Erythroblast (primary cell): ENCODE measurements at places on chromosomes 2 and 18.

DNA sequence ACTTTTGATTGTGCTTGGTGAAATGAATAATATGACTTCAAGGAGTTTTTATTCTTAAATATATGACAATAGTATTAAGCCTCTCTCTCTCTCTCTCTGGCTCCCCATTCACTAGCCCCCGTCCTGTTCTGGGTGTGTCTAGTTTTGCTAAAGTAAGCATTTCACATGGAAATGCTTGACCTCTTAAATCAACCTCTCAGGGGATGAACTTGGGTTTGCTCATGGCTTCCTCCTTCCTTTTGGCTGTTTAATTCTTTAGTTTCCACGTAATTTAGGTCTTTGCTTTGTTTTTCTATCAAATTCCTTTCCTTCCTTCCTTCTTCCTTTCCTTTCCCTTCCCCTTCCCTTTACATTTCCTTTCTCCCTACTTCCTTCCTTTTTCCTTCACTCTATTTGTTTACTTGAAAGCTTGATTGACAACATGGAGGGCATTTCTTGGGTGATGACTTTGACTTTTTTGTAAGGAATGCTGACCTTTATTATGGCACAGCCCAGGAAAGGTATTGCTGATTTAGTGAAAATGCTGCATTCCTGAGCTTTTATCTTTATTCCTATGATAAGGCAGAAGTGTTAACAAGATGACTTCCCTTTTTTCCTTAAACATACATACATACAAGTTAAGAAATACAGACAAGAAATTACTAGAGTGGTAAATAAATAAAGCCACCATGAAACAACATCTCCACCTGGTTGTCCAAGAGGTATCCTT, 3.6 kb downstream of the DPP4 start:
- no peak for DNase-seq

GRCh38 chr2:223760838-223761502, 76.4 kb downstream of the AP1S3 start:
- no peak for DNase-seq

- no peak for DNase-seq
Measured at GRCh38 chr18:23238152-23238531, 102.9 kb downstream of the CABLES1 start.

DNA sequence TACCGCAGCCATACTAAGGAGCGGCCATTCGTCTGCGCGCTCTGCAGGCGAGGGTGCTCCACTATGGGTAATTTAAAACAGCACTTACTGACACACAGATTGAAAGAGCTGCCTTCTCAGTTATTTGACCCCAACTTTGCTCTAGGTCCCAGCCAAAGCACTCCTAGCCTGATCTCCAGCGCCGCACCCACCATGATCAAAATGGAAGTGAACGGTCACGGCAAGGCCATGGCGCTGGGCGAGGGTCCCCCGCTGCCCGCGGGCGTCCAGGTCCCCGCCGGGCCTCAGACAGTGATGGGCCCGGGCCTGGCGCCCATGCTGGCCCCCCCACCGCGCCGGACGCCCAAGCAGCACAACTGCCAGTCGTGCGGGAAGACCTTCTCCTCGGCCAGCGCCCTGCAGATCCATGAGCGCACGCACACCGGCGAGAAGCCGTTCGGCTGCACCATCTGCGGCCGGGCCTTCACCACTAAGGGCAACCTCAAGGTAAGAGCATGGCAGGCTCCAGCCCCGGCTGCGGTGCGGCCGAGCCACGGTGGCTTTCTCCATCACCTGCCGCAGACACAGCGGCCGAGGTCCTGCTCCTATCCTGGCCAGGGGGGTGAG, 15.5 kb downstream of the SALL3 start:
- DNase-seq, result no peak

GRCh38 chr2:65491381-65491905, 59.0 kb upstream of the SPRED2 start:
- no peak for DNase-seq

DNA sequence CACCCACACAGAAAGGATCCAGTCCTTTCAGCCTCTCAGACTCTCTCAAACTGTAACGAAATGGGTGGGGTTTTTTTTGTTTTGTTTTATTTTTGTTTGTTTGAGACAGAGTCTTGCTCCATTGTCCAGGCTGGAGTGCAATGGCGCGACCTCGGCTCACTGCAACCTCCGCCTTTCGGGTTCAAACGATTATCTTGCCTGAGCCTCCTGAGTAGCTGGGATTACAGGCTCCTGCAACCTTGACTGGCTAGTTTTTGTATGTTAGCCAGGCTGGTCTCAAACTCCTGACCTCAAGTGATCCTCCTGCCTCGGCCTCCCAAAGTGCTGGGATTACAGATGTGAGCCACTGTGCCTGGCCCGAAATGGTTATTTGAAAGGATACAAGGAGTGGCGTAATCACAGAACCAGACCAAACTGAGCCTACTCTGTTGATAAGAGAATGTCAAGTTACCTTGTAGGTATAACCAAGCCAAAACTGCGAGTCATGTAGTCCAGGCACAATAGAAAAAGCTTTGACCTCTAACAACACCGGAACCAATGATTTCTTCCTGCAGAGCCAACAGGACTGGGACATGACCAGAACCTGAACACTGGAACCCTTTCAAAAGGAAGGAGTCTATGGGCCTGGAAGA, 72.5 kb downstream of the NCAPH start:
- no peak for DNase-seq

DNA sequence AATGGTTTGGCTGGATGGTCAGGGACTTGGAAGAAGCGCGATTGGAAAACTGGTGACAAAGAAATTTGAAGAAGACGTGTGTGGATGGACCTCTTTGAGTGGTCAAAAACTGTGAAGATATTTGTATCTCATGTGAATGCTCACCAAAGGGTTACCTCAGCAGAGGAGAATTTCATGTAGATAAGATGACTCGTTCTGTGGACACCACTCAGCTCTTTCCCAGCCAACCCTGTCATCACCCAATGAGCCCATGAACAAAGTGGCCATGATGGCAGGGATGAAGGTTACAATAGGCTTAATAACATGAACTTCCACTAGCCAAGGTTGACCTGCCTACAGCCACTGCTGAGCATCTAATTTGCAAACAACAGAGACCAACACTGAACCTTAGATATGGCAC, 248.3 kb downstream of the KCNE4 start:
- DNase-seq, result no peak

DNA sequence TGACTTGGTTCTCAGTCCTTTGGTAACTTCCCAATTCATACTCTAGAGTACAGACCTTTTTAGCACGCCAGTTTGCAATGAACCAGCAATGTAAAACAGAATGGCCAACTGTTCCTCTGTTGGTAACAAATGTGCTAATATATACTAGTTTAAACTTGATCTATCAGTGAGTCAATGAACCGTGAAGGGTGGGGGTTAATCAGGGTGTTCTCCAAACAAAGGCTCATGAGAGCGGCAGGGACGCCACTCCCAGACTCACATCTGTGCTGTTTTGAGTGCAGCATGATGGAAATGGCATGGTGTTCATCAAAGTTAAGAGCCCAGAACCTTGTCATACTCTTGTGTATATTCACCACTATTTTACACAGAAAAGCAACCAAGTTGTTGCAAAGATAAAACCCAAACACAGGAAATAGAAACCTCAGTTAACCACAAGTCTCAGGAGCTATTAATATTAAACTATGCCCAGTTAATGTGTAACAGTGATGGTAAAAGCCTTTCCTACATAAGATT, 70.3 kb downstream of the CERKL start:
- no peak for DNase-seq

GRCh38 chr18:59570101-59570775, 127.0 kb downstream of the CCBE1 start:
- DNase-seq, result no peak

DNA sequence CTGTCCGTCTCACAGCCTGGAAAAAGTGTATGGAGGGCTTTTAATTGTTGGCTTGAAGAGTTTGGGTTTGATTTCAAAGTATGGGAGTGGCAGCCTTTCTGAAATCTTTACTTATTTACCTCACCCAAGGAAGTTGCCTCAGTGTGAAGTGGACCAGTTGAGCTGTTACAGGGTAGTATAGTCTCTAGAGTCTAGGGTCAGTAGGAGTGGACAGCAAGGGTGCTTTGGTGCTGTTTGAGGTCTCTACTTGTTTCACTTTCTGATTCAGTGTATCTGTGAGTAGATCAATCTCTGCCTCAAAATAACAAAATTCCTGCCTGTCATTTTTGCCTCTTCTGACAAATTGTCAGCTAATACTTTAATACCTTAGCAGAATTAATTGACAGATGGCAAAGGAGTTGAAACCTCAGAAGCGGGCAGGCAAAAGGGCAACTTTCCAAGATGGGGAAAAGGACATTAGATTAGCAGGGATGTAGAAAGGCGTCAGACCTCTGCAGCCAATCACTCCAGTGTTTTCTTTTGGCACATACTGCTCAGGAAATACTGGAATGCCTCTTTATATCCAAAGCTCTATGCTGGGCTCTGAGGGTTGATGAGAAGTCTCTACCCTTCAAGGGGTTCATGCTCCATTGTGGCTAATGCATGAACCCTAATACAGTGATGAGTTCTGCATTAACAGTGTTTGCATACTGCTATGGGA, 5.9 kb downstream of the RIOK3 start:
- no peak for DNase-seq

DNA sequence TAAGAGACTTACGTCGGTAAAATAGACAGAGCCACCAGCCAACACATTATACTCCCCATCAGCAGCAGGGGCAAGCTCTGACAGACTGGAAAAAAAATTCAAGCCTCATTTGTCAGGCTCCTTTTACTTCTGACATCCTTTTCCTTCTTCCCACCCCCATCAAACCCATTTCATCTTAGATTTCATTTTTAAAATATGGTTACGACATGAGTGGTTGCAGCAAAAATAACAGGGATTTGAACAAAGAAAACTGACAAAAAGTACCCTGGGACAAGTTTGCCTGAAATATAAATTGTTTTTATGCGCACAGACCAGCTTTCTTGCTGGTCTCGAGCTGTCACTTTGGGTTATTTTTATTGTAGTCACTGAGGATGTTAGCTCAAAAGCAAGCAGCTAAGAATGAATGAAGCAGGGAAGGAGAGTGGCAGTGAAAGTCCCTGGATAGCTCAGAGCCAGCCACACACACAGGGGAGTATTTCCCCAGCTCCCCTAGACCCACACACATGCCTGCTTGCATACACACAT, 30.7 kb upstream of the LINC00305 start:
- no peak for DNase-seq

- no peak for DNase-seq
Measured at GRCh38 chr2:217467331-217467730, 535.5 kb downstream of the TNS1 start.

DNA sequence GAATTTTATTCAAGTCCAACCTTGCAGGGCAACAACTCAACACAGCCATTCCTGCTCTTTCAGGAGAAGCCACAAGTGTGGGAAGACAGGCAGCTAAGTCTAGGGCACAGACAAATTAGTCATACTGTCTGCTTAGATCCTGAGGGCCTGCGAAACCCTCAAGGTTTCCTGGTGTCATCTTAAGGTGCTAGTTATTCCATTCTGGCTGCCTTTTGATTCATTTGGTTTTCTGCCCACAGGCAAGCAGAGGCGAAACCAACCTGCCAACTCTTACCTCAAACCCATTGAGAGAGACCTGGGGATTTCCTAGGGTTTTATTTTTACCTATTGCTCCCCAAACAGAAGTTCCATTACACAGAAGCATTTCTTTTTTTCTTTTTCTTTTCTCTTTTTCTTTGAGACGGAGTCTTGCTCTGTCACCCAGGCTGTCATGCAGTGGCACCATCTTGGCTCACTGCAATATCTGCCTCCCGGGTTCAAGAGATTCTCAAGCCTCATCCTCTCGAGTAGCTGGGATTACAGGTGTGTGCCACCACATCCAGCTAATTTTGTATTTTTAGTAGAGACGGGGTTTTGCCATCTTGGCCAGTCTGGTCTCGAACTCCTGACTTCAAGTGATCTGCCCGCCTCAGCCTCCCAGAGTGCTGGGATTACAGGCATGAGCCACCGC, 23.7 kb upstream of the SCYGR1 start:
- DNase-seq, result no peak

DNA sequence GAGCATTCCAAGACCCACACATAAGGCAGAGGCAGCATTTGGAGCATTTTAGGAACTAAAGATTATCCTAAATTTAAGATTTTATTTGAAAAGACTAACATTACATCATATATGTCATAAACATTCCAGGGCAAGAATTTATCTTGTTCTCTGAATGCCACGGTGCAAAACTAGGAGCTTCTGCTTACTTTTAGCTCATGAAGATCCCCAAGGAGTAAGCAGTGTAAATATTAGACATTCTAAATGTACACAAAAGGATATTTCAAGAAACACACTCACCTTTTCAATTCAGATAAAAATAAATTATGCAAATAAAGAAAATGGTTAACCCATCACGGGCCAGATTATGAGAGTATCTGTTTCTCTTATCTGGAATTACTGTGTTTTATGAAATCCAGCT, 101.7 kb upstream of the ETAA1 start:
- DNase-seq, result no peak

DNA sequence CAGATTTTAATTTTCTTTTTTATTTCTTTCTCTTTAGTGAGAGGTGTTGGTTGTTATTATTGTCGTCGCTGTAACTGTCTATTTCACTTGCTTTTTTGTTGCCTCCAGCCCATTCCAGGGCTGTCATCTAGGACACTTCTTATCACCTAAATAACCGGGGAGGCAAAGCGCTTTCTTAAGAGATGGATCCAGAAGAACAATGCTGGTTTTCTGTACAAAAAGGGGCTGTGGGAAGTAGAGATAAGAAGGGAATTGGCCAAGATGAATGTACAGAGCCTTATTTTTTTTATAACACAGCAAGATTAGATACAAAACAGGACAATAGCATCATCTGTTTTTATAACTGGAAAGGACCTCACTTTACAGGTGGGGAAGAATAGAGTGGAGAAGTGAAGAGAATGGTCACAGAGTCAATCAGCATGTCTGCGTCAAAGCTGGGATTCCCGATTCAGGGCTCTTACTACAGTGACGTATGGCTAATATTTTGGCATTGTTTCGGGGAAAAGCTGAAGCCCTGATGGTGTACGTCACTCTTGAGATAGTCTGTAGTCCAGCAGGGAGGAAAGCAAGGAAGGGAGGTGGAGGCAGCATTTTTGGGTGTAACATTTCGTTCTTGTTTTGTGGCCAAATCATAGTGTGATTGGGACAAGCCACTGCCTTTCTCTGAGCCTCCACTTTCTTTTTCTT, 23.2 kb downstream of the IL1B start:
- DNase-seq, result no peak

GRCh38 chr2:179137200-179137759, 87.3 kb upstream of the CCDC141 start:
- DNase-seq, result no peak

GRCh38 chr2:170685591-170685990, 29.5 kb upstream of the SP5 start:
- no peak for DNase-seq

- DNase-seq, result no peak
Measured at GRCh38 chr2:28381225-28382180, 11.2 kb upstream of the FOSL2 start.

- peak; percentile 64 for DNase-seq
Measured at GRCh38 chr2:156589381-156590079, 153.4 kb downstream of the GPD2 start.

- no peak for DNase-seq
Measured at GRCh38 chr2:144082327-144082726, 437.6 kb downstream of the ZEB2 start.

- DNase-seq, result peak; percentile 72
Measured at GRCh38 chr2:73984922-73985307, 205 bp downstream of the TET3 start.
